ENCODE measurements at places on chromosomes 5 and 9. TPM values are rescaled to one million over a fixed set of nuclear protein-coding genes. Genes with fewer than 3 reads are reported as not detected.

TLN1 gene
- total RNA-seq, result 424 TPM

TMEM167A gene
- 45.7 TPM for total RNA-seq

SLC6A19 gene
- total RNA-seq, result not detected

GLRA1 gene
- total RNA-seq, result not detected

PPP3R2 gene
- total RNA-seq, result not detected
